Stimulated activated CD8-positive, alpha-beta memory T cell treated with anti-CD3 and anti-CD28 coated beads, Interleukin-12 subunit alpha, Interleukin-12 subunit beta, amount 100 ng/mL, for 4 hours (primary cell): ENCODE measurements at places on chromosomes 4 and X.

DNA sequence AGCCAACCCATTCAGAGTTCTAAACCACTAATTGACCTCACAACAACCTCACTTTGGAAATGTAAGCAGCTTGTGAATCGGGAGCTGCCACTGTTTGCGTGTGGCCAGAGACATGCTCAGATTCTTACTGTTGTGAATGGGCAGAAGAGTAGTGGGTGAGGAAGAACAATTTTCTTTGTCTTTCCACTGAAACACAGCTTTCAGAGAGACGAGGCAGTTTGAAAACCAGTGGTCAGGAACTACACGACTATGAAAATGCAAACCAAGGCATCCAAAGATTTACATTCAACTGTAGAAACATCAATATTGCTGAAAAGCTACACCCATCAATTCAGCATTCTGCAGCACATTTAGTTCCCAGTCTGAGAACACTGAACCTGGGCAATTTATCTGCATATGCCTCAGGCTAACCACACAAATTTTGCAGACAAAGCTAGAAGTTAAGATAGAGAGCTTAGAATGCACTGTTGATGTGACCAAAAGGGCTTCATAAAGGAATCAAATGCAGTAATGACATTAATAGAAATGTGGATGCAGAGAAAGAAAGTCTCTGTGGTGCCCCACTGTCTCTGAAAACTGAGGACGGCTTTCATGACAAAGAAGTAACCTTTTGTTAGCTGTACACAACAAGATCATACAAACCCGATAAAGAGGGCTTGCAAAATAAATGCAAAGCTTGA, 134.3 kb downstream of the APBB2 start:
- no peak for DNase-seq

- no peak for DNase-seq
Measured at GRCh38 chrX:66328950-66329596, 165.0 kb downstream of the HEPH start.

- no peak for DNase-seq
Measured at GRCh38 chrX:66191563-66191962, 27.5 kb downstream of the HEPH start.

DNA sequence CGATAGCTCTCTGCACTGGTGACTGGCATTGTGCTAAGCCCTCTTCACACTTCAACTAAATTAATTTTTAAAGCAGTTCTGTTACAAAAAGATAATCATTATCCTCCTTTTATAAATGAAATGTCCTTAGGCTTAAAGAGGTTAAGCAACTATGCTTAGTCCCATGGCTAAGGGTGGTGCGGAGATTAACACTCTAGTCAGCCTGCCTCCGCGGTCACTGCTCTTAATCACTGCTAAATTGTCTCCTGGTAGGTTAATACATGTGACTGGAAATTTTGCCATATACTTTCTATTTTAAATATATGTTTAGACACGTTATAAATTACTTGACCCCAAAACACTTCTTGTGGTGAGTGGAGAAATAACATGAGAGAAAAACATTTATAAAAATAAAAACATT, 473.7 kb downstream of the CENPC start:
- DNase-seq: no peak
